ENCODE measurements at places on chromosomes 13 and 19.
A peak's percentile ranks its signal among the peaks of the same experiment; 100 is the strongest.

- DNase-seq = no peak
Observed at GRCh38 chr13:43981091-43981490, 101.4 kb downstream of the LACC1 start.

GRCh38 chr13:80454245-80454644 lies 113.3 kb upstream of the SPRY2 start:
- DNase-seq = peak; percentile 86

- DNase-seq = no peak
Observed at GRCh38 chr13:31242367-31242766, 42.6 kb downstream of the B3GLCT start.

DNA sequence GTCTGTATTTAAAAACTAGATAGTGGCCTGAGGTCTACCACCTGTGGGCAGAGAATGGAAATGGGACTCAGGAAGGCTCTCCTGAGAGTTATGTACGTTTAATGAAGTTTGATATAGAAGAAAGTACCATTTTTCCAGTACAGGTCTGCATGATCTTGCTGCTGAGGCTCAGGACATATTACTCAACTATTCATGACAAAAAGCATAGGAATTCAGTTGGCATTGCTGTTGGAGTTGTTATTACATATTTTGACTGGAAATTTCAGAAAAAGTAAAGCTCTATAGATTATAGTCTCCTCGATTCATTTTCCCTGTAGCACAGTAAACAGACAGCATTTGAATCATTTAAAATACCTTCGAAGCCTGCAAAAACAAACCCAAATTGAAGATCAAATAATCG lies 469.8 kb downstream of the DCT start:
- DNase-seq = no peak

DNA sequence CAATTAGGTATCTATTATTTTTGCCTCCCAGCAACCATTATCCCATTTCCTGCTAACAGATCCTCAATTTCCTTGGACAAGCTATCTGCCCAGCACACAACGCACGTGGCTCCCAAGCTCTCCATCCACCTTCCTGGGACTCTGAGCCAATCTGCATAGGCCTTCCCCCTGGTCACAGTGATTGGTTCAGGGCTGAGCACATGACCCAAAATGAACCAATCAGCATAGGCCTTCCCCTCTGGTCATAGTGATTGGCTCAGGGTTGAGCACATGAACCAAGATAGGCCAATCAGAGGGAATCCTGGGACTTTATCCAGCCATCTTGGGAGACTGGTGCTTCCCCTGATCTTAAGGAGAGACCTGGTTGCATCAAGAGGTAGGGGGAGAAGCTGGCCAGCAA lies 5.8 kb downstream of the CPAMD8 start:
- no peak for DNase-seq

DNA sequence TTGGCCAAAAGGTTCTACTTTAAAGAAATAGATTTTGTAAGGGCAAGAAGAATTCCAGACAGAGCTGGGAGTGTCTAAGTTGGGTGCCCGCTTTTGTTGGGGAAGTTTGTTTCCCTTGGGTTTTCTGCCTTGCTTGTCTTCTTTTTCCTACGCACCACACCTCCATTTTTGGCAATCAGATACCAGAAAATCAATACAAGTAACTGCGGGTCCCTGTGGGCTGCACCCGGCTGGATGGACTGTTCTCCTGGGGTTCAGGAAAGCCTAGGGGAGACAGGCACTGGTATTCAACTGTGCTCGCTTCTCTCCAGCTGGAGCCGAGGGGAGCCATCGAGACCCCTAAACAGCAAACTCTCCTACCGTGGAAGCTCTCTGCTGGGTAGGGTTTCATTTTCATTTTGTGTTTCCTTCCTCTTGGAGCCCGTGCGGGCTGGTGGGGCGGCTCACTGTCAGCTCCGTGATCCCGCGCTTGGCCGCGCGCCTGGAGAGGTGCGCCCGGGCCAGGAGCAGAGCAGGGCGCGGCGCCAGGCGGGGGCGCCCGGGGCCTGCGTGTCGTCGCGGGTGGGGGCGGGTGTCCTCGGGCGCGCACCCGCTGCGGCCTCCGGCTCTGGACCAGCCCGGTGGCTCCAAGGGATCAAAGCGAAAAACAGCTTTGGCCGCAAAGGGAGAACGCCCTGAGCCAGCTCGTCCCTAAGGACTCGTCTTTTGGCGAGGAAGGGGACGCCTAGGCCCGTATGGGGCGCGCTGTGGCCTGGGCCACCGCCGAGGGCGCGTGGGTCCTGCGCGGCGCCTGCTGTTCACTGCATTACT lies 347.2 kb downstream of the ZNF536 start:
- no peak for DNase-seq

- no peak for DNase-seq
Observed at GRCh38 chr13:111855191-111855590, 211.8 kb upstream of the SOX1 start.

DNA sequence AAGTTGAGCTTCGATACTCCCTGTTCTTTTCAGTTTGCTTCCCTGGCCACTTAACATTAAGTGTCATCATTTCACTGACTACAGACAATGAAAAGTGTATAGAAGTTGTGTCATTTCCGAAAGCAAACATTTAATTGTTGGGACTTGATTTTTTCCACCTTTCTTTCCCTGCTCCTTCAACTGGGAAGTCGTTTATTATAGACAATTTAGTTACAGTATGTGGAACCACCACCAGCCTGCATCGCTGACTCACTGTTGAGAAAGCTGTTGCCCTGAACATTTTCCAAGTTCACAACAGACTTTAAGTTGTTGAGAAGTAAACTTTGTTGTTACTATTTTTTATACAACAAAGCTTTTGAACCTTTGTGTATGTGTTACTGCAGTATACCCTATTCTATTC lies 788.4 kb upstream of the PRR20A start:
- DNase-seq = no peak

DNA sequence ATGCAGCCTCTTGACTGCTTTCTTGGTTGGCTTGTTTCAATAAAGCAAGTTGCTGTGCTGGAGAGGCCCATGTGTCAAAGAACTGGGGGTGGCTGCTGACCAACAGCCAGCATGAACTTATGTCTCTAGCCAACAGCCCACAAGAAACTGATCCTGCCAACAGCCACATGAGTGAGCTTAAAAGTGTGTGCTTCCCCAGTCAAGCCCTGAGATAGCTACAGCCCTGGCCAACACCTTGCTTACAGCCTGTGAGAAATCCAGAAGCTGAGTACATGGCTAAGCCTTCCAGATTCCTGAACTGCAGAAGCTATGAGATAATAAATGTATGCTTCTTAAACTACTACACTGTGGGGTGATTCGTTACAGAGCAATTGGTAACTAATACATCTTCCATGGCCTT lies 38.9 kb upstream of the IPO5 start:
- no peak for DNase-seq

DNA sequence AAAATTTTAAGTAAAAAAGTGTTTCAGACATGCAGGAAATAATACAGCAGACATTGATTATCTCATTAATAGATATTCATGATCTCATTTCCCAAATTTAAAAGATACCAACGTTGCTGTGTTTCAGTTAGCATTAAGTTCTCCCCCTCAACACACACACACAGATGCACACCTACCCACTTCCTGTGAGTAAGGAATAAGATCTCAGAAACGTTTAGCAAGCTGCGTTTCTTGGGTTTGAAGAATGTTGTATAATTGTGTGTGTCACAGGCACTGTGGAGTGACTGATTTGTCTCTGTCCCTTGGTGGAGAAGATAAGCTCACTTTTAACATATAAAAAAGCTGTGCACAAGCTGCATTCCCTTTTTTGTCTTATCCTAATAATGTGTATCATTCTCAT lies 196.8 kb downstream of the PDS5B start:
- no peak for DNase-seq

DNA sequence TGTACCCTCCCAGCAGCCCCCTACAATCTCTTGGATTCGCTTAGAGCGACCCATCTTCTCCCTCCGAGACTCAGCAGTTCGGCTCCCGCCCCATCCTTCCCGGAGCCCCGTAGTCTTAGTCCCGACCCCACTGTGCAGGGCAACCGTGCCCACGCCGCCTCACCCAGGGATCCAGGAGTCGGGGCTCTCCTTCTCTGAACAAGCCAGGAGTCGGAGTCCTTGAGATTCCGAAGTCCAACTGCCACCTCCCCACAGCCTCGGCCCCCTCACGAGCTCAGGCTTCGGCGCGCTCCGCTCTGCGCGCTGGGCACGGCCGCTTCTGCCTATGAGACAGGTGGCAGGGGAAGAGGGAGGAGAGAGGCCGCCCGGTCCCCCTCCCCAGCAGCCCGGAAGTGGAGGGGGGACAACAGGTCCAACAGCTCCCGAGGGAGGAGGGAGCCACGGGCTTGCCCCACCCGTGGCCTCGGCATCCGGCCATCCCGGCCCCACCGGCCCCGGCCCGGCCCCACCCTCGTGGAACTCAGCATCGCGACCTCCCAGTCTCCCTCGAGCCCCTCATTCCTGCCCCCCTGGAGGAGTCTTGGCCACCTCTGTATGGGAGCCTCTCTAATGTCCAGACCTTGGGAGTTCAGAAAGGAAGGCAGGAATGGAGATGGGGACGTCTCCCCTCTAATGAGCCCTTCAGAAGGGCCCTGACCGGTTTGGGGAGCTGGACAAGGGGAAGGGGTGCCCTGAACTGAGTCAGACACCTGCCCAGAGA lies at the start of gene PHLDB3:
PHLDB3 (minus strand) TSS at position 321 of the 760 bp plus-strand sequence. CDS start 628 bp downstream, outside the sequence.
- peak; percentile 2 for DNase-seq

GRCh38 chr19:7549429-7550148 lies 14.1 kb downstream of the PNPLA6 start:
- no peak for DNase-seq

- no peak for DNase-seq
Observed at GRCh38 chr13:49388091-49388635, 55.7 kb downstream of the CAB39L start.

- DNase-seq = peak; percentile 89
Observed at GRCh38 chr19:16315825-16316505, 8.7 kb upstream of the KLF2 start.
